ENCODE measurements at places on chromosomes 7 and 10. TPM values are rescaled to one million over a fixed set of nuclear protein-coding genes. Genes with fewer than 3 reads are reported as not detected.

DNA sequence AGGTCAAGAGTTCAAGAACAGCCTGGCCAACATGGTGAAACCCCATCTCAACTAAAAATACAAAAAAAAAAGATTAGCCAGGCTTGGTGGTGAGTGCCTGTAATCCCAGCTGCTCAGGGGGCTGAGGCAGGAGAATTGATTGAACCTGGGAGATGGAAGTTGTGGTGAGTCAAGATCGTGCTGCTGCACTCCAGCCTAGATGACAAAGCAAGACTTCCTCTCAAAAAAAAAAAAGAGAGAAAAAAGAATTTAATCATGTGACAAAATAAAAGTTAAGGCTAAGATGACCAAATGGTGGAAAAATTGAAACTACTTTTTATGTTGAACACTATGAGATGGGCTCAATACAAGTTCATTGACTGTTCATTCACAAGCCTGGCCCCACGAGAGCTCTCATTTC, 141.1 kb upstream of the WDR11 start:
- no peaks in the 10 kb centered on the region for H3K27me3 ChIP-seq
- H3K4me1 ChIP-seq, result no peaks in the 10 kb centered on the region
- H3K36me3 ChIP-seq, result no peaks in the 10 kb centered on the region
- no peak overlapping the region for H3K4me3 ChIP-seq
- no peak for DNase-seq
- no peak overlapping the region for H3K27ac ChIP-seq

- no peak for DNase-seq
- no peaks in the 10 kb centered on the region for H3K4me1 ChIP-seq
- no peak overlapping the region for H3K4me3 ChIP-seq
- H3K27ac ChIP-seq, result no peak overlapping the region
These were observed 80.4 kb upstream of the PDE1C start for GRCh38 chr7:32150589-32150988.

DNA sequence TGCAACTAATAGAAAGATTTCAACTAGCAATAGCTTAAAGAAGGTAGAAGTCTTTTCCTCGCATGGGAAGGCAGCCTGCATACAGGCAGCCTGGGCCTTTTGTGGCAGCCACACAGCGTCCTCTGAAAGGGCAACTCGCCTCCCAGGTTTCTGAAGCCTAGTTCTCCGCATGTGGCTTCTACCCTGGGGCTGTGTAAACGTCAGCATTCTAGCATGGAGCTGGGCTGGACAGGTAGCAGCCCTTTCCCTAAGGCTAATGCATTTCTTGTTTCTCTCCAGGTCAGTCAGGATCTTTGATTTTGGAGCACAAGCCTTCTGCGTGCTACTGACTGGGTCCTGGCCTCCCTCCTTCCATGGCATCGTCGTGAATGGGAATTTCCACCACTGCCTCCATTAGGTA, 23.8 kb upstream of the SEC61G start:
- no peak for DNase-seq
- no peaks in the 10 kb centered on the region for H3K27me3 ChIP-seq
- H3K4me1 ChIP-seq, result no peaks in the 10 kb centered on the region
- no peak overlapping the region for H3K4me3 ChIP-seq

DNA sequence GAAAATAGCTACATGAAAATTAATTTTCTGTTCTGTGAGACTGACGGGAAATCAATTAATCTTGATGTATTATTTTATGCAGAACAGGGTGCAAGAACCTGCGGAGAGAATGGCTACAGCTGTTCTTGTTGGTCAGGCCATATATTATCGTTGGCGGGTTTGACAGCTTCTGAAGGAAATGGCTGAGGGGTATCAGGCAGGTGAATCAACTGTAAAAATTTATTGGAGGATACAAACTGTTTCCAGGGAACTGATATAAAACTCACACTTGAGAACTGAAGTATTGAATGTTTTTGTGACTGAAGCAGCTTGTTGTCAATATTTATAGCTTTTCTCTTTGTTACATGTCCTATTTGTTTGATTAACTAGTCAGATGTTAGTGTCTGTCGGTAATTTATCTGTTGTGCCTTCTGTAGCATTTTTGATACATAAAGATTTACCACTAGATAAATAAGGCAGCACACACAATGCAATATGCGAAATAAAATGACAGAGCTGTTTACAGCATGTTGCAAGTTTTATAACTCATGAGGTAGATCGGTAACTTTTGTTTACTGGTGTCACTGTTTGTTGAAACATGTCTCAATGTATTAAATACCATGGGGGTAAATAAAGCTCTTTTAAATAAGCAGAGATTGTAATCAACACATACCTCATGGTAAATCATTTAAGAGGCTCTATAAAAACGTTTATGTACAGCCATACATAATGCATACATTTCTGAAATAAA, 308.2 kb downstream of the LRMDA start:
- no peak overlapping the region for H3K27ac ChIP-seq
- no peak for DNase-seq
- no peaks in the 10 kb centered on the region for H3K4me1 ChIP-seq
- no peaks in the 10 kb centered on the region for H3K36me3 ChIP-seq

GRCh38 chr7:39164887-39165286, 187.2 kb downstream of the POU6F2 start:
- no peak overlapping the region for H3K27ac ChIP-seq
- peaks cover 3% of the 10 kb centered on the region for H3K27me3 ChIP-seq
- no peak for DNase-seq
- no peaks in the 10 kb centered on the region for H3K36me3 ChIP-seq
- H3K4me1 ChIP-seq, result no peaks in the 10 kb centered on the region

DNA sequence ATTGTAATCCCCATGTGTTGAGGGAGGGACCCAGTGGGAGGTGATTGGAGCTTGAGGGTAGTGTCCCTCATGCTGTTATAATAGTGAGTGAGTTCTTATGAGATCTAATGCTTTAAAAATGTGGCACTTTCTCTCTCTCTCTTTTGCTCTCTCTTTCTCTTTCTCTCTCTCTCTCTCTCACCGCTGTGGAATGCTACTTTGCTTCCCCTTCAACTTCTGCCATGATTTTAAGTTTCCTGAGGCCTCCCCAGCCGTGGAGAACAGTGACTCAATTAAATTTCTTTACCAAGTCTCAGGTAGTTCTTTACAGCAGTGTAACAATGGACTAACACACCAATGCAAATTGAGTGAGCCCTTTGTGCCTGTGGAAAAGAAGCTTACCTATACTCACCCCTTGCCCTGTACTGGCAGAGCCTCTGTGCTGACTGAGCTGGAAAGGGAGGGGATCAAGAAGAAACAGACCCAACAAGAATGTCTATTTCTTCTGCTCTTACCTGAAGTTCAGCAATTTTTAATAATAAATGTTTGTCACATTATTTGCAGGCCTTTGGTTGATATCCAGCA, 642.5 kb upstream of the KCND2 start:
- DNase-seq, result no peak
- no peaks in the 10 kb centered on the region for H3K4me1 ChIP-seq
- H3K27me3 ChIP-seq, result no peaks in the 10 kb centered on the region

DNA sequence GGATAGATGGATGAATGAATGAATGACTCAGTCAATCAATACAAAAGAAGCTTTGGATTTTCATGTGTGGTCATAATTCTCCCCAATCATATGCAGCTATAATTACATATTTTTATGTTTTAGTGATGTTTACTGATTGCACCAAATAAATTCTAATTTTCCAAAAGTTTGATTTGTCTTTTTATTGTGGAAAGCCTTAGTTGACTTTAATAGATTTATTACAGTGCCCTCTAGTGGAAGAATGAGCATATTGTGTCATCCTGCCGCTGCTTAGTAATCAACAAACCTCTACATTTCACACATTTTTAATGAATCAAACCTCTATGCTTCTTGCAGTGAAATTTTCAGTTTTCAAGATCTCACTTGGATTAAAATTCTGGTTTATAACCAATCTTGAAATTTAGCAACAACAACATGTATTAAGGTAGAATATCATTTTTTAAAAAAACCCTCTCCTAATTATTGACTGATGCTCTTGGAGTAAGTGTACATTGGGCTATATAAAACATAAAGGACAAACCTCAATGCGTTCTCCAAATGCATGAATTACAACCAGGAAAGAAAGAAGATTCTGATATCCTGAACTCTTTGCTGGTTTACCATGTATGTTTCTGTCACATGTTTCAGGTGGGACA, 55.6 kb upstream of the PNLIP start:
- H3K36me3 ChIP-seq, result no peaks in the 10 kb centered on the region
- H3K27me3 ChIP-seq, result no peaks in the 10 kb centered on the region
- DNase-seq, result peak; percentile 6
- H3K27ac ChIP-seq, result no peak overlapping the region

DNA sequence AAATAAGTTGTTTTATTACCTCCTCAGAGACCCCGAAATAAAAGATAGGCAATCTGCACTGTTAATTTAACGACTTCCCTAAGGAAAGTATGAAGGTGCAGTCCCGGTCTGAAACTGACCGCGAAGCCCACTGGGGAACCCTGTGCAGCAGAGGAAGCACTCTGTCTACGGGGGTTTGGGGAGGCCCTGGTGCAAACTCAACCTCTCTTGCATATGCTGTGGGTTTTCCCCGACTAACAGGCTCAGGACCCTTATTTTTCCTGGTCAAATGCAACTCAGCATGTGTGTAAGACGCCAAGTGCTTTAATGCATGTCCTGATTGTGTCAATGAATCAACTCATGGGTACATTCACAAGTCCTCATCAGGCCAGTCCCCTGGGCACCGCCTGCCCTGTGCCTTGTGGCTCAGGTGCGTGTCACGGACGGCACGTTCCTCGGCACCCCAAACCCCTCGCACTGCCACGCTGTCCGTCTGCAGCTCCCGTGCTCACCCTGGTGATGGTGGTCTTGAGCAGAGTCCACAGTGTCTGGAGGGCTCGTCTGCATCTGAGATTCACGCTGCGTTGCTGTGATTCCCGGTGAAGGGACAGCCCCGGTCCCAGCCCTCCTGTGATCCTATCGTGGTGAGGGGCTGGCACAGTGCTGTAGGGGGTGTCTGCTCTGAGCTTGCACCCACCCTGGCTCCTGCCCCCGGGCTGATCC, 33.8 kb downstream of the JAKMIP3 start:
- H3K36me3 ChIP-seq, result no peaks in the 10 kb centered on the region
- no peak for DNase-seq
- no peaks in the 10 kb centered on the region for H3K27me3 ChIP-seq
- no peaks in the 10 kb centered on the region for H3K4me1 ChIP-seq
- no peak overlapping the region for H3K4me3 ChIP-seq

DNA sequence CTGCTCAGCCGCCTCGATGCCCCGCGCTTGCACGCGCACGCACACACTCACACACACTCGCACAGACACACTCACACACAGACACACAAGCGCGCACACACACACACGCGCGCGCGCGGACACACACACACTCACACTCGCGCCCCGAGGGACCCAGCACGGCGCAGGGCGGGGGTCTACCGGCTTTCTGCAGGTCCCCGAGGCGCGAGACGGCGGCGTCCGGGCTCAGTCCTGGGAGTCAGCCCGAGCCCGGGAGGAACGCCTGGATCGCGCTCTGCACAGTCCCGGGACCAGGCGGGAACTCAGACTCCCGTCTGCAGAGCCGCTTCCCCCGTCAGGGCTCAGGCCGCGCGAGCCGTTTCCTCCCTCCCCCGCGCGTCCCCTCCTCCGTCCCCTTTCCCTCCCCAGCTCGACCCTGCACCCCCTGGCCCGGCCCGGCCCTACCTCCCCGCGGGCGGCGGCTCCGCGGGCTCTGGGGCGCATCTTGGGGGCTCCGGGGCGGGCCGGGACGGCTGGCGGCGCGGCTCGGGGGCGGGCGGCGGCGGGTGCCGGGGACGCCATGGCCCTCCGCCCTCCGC, 464 bp downstream of the DENND2A start:
- H3K4me1 ChIP-seq, result peaks cover 28% of the 10 kb centered on the region
- H3K36me3 ChIP-seq, result no peaks in the 10 kb centered on the region
- H3K4me3 ChIP-seq, result peak overlapping the region; percentile 57
- no peaks in the 10 kb centered on the region for H3K27me3 ChIP-seq
- peak; percentile 50 for DNase-seq

GRID1 gene
- polyA plus RNA-seq, result not detected

FAM25C gene
- not detected for polyA plus RNA-seq

SFTPA1 gene
- not detected for polyA plus RNA-seq

SLC18A3 gene
- polyA plus RNA-seq, result not detected
